ENCODE measurements at places on chromosomes 2 and 18.

DNA sequence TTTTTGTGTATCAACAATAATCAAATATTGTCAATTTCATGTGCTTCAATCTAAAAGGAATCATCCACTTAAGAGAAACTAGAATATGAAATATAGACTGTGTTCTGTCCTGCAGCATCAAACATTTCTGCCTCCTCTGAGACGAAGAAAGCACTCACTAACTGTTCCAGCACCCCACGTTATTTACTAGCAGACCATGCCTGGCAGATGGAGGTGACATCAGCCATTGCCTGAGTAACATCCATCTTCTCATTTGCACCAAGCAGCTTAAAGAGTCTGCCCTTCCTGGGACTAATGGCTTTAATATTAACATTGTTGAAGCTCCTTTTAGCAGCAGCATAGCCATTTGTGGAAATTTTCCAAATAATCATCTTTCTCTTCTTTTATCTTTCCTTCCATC, 25.7 kb downstream of the SGPP2 start:
- no peak for DNase-seq

DNA sequence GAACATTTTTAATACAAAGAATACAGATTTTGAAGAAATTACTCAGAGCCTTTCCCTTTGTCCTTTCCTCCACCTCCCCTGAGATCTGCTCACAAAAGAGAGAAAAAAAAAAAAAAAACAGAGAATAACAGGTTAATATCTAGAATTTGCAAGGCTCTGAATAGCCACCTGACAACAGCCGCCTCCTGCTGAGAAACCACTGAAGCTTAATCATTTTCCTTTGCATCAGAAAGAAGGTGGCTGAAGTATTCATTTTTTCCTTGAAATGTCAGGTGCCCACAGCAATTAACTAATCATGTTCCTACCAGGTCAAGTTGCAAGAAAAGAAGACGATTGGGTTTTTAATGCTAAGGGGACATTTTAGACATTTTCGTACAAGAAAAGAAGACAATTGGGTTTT, 21.2 kb downstream of the CNTNAP5 start:
- DNase-seq: no peak

DNA sequence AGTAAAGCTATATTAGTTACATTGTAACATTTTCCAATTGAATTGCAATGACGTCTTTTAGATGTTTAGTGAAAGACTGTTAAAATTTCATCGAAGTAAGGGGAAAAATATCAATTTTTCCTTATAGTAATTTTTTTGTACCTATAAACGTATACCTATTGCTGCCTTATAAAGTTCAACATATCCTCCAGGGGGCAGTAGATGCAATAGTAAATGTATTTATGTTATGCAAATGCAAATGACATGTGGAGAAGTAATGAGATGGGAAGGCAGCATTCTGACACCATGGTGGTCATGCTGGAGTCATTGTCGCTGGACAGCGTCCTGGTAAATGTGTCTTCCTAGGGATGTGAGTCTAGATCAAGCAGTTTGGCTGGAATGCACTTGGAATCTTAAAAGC, 38.7 kb downstream of the MSTN start:
- no peak for DNase-seq

GRCh38 chr18:79432376-79433120, 36.8 kb downstream of the NFATC1 start:
- DNase-seq: no peak

DNA sequence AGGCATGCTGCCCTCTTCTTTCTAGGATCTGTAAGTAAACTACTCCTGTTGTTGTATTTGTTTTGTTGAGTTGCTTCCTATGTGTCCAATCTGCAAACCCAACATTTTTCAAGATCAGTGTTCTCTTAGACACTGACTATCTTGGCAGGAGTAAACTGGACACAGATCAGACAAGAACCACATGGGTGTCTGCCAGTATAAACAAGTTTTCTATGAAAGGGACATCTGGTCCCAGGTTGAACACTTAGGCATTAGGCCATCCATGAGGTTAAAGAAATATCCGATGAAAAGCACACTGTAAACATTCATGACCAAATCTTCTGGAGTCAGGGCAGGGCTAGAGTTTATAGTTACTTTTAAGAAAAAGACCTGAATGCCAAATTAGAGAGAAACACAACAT, 441.8 kb downstream of the NYAP2 start:
- DNase-seq: no peak

DNA sequence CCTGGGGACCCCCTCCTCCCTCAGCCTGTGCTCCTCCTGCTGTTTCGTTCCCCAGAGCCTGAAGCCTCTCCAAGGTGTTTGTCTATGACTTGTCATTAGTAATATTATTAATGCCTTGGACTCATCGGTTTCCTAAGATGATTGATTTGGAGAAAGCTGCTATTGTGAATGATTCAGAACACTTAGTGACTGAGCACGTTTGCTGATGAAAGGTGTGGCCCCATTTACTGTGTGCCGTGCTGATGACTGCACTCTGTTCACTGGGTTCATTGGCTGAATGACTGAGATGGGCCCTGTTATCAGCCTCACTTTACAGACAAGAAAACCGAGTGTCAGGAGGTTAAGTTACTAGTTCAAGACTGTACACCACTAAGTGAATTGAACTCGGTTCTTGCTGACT, 111.4 kb downstream of the SPP2 start:
- DNase-seq: no peak

GRCh38 chr2:222232372-222232771, 66.4 kb downstream of the PAX3 start:
- no peak for DNase-seq

- no peak for DNase-seq
These were observed 120.7 kb downstream of the KCNF1 start for GRCh38 chr2:11032396-11032795.

DNA sequence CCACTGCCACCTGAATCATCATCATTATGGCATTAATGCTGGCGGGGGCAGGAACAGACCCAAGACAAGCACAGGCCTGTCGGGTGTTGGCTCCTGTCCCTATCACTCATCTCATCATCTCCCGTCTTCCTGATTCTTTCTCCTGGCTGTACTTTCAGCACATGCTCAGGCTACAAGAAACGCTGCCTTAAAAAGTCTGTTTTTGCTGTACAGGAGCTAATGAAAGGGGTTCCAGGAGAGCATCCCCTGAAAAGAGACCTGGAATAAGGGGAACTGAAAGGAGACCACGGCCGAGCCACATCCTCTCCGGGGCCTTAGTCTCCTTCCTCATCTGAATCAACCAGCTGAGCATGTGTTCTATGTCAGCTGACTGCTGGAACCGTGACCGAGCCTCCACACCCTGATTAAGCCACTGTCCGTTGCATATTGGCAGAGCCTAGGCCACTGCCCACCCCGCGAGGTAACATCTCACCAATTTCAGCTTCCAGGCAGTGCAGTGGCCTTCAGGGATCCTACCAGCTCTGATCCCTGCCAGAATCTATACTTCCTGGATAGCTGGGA, 62.6 kb downstream of the DNMT3A start:
- DNase-seq: no peak

DNA sequence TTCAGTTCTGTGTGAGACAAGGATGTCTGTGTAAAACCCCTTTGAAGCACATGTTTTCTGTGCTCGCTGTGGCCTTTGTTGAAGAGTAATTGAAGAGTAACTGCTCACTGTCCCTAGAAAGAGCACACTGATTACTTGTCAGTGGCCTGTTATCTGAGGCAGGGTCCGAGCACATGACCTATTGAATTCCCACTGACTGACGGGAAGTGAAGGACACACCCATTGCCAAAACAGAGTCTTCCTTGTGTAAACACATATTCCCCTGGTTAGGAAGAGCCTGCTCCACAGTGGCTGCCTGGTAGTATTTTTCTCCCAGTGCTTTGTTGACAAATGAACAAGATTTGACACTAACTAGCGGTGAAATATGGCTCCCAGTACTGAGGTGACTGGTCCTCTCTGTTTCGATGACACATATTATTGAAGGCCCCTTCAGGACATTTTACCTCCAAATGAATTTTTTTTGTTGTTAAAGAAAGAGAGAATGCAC, 148.5 kb upstream of the GYPC start:
- DNase-seq: no peak

- DNase-seq: no peak
These were observed 60.2 kb downstream of the CDCA7 start for GRCh38 chr2:173414823-173415322.

GRCh38 chr2:203705178-203705577, 1.3 kb upstream of the CD28 start:
- DNase-seq: peak; percentile 40

GRCh38 chr2:236824836-236825235, 255.2 kb downstream of the ACKR3 start:
- DNase-seq: no peak
